H4 (cell line): ENCODE measurements at places on chromosomes 1 and 21. TPM values are rescaled to one million over a fixed set of nuclear protein-coding genes. Genes with fewer than 3 reads are reported as not detected.

- no peak for DNase-seq
Observed at GRCh38 chr1:44646261-44647110, 27.8 kb downstream of the TMEM53 start.

DNA sequence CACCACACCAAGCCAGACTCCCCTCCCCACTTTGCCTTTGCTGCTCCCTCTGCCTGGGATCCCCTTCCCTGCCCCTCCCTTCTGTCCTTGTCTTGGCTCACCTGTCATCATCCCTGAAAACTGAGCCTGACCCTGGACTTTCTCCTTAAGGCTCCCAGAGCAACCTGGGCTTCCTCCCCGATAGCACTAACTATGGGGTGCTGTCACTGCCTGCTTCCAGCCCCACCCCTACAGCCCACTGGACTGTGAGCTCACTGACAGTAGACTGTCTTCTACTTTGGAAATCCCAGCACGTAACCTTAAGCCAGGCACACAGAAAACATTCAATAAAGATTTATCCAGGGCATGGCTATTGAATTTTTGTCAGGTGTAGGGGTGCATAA, 9.5 kb upstream of the CSF1 start:
- no peak for DNase-seq

GRCh38 chr1:116311756-116312680, 61.0 kb upstream of the ATP1A1 start:
- no peak for DNase-seq

DNA sequence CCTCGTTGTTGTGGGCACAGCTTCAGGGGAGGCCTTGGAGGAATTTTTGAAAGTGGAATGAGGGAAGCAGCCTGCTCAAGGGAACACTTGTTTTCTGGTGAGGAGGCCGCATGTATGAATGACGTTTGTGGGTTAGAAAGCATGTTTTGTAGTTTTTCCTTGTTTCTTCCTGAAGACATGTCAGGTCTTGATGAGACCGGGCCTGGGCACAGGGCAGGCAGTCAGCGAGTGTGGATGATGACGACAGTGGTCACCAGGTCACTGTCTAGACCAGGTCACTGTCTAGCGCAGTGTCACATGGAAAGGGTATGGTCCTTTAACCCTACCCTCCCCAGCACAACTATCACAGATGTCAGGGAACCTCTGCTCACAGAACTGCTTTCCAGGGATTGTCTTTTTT, 7.3 kb downstream of the PSEN2 start:
- DNase-seq: no peak

DMRTA2 gene
- total RNA-seq: 1.5 and 3.8 TPM in 2 replicates

PKLR gene
- total RNA-seq: not detected in 2 replicates

RHCE gene
- total RNA-seq: 0.10 TPM in 1 of 2 replicates, not detected in the other
